ENCODE measurements at places on chromosomes 6 and 20.
A peak's percentile ranks its signal among the peaks of the same experiment; 100 is the strongest.

DNA sequence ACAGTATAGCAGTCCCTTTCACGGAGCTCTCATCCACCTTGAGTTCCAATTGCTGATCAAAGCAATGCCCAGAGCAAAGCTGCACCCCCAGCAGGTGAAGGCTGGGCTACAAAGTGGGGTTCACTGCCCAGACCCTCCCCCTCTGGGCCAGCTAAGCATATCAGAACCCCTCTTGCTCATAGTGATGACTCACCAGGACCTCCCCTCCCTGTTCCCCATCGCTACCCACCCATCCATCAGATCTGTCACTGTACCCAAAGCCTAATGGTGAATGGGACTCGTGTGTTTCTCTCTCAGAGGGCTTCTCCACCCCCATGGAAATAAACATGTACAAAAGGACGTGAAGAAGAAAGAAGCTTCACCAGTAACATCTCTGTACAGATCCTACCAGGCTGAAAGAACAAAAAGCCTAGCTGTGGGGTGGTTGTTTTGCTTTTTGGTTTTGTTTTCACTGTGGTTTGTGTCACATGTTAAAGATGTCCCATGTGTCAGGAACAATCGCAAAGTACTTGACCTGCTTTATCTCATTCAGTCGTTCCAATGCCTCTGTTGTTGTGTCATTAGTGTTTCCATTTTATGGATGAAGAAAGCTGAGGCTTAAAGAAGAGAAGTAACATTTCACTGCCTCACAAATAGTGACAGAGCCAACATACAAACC lies 518.5 kb downstream of the CD83 start:
- no peak for DNase-seq

DNA sequence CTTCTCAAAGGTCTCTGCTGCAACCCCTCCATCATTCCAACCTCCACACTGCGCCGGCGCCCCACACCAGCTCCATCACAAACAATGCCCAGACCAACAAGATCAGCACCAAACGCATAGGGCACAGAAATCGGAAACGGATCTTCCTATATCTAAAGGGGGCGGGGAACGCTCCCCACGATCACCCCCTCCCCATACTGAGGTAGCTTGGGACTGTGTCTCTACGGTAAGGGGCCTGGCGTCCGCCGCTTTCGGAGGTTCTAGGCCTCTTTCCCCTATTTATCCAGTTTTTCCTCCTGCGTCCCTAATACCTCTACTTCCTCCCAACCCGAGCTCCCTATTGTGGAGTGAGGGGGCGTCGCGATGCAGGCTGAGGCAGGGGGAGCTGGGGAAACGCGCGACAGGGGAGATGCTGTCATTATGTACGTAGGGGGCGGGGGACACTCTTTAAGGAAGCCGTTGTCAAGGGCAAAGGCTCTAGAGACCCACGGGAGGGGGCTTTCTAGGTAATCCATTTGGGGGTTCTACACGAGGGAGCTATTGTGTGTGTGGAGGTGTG lies 909 bp downstream of the DNAAF9 start:
- peak; percentile 9 for DNase-seq

- no peak for DNase-seq
Observed at GRCh38 chr6:40344566-40345167, 242.5 kb downstream of the LRFN2 start.

DNA sequence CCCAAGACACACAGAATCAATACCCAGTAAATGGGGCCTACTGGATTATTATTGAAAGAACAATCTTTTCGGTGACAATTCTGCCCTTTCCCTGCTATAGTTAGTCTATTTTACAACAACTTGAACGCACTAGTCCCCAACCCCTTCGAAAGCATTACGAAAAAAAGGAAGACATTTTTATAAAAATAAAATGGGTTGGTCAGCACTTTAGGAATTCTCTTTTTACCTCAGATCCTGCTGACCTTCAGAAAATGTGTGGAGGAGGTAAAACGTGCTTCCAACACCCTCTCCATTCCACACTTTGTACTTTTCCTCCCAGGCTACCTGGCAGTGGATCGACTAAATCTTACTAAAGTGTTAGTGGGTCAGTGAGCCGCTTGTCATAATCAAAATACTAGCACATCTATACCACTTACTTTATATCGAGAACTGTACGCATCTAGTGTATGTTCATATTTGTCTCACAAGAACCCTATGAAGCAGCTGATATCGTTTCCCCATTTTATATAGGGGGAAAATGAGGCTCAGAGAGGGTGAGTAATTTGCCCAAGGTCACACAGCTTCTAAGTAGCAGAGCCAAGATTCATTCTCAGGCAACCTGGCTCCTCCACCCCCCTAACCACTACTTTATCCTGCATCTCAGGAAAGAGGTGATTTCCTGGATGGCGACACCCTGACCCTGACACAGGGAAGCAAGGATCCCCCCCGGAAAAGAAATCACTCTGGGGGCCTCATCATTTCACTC lies 10.6 kb downstream of the NFATC2 start:
- DNase-seq: no peak

- no peak for DNase-seq
Observed at GRCh38 chr6:35476004-35476403, 7.8 kb downstream of the RPL10A start.

DNA sequence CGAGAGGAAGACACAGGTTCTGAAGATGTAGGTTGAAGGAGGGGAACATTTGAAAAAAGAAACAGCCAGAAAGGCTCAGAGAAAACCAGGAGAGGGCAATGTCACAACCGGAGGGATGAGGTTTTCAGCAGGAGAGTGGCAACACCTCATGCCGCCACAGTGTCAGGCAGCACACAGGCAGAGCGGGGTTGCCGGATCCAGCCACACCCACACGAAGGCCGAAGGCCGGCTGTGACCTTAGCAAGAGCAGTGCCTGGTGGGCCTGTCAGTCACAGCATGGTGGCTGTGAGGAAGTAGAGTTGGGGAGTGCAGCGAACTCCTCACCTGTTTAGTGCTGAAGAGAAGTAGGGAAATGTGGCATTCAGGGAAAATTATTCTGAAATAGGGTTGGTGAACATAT lies 14.0 kb downstream of the HDDC2 start:
- no peak for DNase-seq

- DNase-seq: peak; percentile 59
Observed at GRCh38 chr6:119148825-119149525, 70.5 kb upstream of the FAM184A start.

- no peak for DNase-seq
Observed at GRCh38 chr6:134577998-134578397, 260.1 kb upstream of the SGK1 start.

- DNase-seq: no peak
Observed at GRCh38 chr20:9141070-9141469, 72.2 kb downstream of the PLCB4 start.

DNA sequence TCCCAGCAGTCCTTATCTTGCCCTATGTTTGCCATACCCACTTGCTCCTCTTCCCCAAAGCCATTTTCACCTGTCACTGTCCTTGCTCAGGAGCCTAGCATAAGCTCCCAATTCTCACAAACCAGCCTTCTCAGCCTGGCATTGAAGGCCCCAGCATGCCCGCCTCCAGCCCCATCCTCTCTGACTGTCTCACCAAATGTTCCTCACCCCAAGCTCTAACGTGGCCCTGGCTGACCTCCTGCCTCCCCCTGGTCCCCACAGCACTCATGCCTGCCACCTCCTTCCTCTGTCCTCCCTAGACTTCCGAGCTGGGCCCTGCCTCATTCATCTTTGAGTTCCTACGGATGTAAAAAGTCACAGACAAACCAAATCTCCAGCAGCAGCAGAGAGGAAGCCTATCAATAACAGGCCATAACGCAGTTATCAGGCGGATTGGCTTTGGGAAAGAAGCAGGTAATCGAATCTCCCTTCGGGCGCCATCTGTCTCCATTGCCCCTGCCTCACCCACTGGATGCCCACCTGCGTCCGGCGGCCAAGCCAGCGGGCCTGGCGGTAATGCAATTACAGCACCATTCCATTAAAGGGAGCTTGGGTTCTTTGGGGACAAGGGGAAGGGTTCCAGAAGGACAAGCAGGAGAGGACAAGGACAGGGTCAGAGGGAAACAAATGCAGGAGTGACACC lies 104.4 kb downstream of the MRPL14 start:
- no peak for DNase-seq

- DNase-seq: peak; percentile 40
Observed at GRCh38 chr6:122075084-122075838, 324.2 kb upstream of the HSF2 start.

DNA sequence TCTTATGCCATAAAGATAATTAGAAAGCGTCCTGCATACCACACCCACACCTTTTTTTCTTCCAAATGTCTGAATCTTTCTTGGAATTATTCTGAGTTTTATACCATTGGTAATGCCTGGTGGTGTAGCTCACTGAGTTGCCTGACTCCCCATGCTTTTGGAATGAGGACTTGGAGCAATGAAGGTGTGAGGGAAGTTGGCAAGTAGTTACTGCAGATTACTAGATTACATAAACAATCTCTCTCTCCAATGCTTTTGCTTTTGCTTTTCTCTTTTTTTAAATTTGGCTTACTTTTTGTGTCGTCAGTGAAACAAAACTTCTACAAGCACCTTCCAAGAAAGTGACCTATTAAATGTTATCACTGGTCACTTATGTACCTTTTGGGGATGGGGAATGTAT lies 406.1 kb upstream of the SOX4 start:
- peak; percentile 44 for DNase-seq

DNA sequence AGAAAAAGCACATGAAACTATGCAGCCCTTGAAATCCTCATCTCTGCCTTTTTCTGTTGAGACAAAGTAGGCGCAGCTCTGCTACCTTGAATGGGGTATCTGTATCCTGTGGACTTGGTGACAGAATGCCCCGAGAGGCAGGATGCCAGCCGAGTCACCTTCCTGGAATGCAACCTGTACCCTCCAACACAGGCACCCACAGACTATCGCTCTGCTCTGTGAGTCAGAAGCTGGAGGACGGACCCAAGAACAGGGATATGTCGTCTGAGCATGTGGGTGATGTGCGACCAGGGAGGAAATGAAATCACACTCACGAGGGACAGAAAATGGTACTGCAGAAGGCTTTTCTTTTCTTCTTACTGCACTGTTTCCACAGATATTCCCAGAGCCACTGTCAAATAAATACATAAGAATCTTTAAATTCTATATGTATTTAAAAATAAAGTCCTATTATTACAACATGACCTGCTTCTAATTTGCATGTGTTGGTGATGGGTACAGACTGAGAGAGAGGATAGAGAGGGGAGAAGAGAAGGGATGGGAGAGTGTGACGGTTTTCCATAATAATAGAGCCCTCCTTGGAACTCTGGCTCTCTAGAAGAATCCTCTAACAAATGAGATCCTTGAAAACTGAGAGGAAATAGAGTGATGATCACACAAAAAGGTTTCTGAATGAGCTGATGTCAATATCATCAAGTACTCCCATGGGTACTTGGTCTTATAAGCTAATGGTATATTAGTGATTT lies 308.1 kb downstream of the FOXC1 start:
- DNase-seq: no peak

DNA sequence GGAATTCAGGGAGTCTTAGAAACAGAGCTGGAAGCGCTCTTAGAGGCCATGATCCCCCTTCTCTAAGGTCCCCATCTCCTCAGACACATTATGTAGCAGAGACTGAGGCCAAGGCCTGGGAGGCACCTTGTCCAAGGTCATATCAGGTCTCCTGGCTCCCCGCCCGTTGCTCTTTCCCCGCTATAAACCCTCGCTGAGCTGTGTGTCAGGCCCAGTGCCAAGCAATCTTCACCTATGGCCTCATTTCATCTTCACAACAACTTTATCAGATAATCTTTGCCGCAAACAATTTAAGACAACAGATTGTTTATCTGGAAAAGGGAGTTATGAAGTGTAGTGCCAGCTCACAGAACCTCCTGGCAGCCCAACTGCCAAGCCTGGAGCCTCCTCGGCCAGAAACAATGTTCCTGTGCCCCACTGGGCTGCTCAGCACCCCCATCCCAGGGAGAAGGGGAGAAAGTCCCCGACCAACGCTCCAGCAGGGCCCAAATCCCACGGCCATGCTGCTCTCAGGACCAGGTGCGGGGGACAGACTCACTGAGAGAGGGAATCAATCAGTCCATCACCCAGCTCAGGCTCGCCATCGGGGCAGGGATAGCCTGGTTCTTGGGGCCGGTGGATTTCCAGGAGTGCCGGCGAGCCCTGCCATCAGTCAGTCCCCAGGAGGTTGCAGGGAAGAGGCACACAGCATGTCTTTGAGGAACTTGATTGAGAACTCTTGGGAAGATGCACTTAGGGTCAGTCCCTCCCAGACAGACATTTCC lies 16.9 kb upstream of the FANCE start:
- no peak for DNase-seq

- DNase-seq: no peak
Observed at GRCh38 chr6:98452685-98453084, 381.7 kb upstream of the POU3F2 start.

GRCh38 chr6:159691963-159692287 lies 1.1 kb downstream of the SOD2 start:
- DNase-seq: peak; percentile 25

DNA sequence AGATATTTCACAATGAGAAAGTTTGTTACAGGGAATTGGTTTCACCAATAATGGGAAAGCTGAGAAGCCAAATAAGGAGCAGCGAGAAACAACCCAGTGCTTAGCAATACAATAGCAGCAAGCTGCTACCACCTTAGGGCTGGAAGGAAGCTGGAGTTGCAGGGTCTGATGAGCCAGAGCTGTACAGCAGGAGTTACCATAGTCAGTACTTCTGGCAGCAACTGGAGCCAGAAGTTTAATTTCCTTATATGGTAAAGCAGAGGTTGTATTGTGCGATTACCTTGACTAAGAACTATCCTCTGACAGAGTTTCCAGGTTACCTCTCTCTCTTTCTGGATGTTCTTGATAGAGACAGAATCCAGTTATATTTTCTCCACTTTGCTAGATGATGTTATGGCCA lies 137.1 kb upstream of the OLIG3 start:
- DNase-seq: peak; percentile 47

GRCh38 chr6:108768792-108769524 lies 79.3 kb upstream of the ARMC2 start:
- no peak for DNase-seq

- DNase-seq: no peak
Observed at GRCh38 chr6:36025260-36025931, 955 bp upstream of the SLC26A8 start.

- no peak for DNase-seq
Observed at GRCh38 chr6:160966493-160967229, 24.9 kb upstream of the MAP3K4 start.

- peak; percentile 54 for DNase-seq
Observed at GRCh38 chr6:150004101-150004782, 21.1 kb downstream of the RAET1L start.

DNA sequence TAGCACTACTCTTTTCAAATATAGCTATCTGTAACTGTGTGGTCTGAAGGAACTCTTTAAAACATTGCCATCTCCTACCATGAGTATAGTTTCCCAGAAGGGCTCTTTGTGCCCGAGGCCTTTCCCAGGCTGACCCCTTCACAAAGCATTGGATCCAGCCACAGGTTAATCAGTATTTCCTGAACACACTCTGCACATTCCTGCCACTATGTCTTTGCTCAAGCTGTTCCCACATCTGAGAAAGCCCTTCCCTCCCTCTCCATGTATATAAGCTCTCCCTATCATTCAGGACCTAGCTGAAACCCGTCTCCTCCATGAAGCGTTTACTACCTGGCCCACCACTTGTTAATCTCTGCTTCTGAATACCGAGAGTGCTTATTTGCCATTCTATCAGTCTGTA lies 47.8 kb upstream of the PKHD1 start:
- DNase-seq: no peak

- DNase-seq: no peak
Observed at GRCh38 chr6:140661691-140662090, 1287.2 kb upstream of the CITED2 start.

GRCh38 chr6:53408826-53409225 lies 60.1 kb upstream of the ELOVL5 start:
- no peak for DNase-seq
